ENCODE measurements at places on chromosomes 5 and 9.

GRCh38 chr5:54746346-54746745 is 228.8 kb downstream of the SNX18 start:
- no peak for DNase-seq

- DNase-seq: no peak
Measured at GRCh38 chr5:10831419-10831818, 70.4 kb upstream of the DAP start.

DNA sequence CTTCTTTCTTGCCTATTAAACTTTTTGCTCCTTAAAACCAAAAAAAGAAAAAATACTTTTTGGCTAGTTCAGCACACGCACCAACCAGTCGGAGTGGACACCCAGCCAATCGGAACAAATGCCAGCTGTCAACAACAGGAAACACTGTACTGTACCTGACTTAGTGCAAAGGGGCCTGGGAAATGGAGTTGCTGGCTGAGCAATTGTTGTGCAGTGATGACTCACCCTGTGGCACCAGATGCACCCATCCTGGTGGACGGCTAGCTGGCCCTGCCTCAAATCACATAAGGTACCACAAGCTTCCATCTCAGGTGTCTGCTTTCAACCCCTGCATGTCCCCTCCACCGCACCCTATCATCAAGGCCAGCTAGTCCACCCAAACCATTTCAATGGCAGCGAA is 20.9 kb downstream of the FOXE1 start:
- DNase-seq: no peak

DNA sequence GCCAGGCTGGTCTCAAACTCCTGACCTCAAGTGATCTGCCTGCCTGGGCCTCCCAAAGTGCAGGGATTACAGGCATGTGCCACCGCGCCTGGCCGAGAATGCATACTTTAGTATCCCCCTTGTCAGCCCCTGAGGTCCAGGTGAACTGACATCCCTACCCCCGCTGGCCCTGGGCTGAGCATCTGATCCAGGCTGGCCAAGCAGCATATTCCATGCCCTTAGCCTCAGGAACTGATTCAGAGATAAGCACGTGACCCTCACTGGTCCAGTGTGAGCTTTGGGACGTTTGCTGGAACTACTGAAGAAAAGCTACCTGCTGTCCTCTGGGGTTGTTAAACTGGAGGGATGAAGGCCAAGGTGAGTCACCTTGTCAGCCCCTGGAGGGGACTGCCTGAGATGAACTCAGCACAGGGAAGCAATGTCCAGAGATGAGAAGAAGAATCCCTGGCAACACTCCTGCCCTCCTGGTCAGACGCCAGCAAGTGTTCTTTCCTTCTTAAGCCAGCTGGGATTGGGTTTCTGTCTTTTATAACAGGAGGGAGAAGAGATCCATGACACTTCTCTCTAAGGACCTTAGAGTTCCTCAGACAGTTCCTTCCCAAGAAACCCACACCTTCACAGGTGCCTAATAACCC is 59.1 kb upstream of the FBXW11 start:
- DNase-seq: no peak

- no peak for DNase-seq
Measured at GRCh38 chr9:135394131-135394530, 85.5 kb upstream of the PPP1R26 start.

DNA sequence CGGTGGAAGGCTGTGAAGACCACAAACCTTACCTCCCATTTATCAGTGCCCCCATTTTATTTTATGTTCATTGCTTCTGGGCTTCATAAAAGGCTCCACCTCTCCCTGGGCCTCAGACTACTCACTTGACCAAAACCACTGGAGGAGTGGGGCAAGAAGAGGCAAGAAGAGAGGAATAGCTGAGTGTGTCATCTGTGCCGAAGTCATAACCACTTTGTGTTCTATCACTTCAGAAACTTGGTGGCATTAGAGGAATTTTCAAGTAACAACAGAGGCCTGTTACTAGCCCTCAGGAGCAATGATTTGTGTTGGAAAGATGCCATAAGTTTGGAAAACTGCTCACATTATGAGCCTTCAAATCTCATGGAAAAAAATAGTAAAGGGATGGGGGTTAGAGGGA is 88.7 kb upstream of the PIK3R1 start:
- DNase-seq: no peak

All from NCI-H187 treated with DMSO at 0.1 percent for 48 hours (cell line).